Thyroid gland (tissue), 4 donors: ENCODE measurements at places on chromosomes 12 and 14.

- DNase-seq = no peak
These were observed 114.6 kb downstream of the FOXN3 start for GRCh38 chr14:89302396-89302950.

DNA sequence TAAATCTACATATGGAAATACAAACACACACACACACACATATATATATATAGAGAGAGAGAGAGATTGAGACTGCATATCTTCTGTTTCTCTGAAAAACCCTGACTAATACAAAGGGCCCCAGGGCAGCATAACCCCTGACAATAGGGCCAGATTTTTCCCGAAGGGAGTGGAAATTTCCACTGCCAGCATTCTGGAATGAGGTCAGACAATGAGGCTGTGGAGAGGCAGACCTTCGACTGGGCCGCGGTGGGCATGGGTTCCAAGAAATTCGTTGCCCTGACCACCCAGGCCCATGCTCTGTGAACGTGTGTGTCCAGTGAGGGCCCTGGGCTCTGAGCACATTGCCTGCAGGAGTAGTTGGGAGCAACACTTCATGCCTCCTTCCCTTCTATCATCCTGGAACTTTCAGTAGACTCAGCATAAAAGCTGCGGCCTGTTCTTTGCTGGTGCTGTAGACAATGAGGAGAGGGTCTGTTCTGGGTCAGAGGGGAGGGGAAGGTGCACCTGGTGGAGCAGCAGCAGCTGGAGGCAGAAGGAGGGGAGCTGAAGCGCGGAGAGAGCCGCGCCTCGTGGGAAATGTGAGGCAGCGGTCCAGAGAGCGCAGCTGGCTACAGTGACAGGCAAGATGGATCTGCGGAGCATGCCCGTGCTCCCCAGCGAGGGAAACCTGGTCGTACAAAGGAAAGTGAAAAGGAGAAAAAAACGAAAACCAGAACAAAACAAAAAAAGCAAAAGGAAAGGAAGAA lies 25.6 kb upstream of the CCDC60 start:
- DNase-seq = no peak

- DNase-seq = no peak
These were observed 6.9 kb downstream of the RTRAF start for GRCh38 chr14:51996148-51996746.

DNA sequence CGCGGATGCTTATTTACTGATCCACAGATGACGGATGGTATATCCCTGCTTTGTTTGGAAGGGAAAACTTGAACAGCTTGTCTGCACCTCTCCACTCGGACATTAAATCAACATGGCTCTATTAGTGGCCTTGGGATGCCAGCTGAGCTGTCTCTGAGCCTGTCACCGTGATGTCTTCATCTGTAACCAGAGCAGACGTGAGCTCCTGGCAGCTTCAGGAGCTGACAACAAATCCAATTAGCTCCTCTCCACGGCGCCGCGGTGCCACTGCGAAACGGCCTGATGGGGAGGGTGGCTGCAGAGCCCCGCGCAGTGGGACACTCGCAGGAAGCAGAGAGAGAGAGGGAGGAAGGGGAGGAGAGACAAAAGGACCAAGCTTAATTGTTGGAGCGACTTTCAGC lies 112.3 kb downstream of the PAPOLA start:
- no peak for DNase-seq

DNA sequence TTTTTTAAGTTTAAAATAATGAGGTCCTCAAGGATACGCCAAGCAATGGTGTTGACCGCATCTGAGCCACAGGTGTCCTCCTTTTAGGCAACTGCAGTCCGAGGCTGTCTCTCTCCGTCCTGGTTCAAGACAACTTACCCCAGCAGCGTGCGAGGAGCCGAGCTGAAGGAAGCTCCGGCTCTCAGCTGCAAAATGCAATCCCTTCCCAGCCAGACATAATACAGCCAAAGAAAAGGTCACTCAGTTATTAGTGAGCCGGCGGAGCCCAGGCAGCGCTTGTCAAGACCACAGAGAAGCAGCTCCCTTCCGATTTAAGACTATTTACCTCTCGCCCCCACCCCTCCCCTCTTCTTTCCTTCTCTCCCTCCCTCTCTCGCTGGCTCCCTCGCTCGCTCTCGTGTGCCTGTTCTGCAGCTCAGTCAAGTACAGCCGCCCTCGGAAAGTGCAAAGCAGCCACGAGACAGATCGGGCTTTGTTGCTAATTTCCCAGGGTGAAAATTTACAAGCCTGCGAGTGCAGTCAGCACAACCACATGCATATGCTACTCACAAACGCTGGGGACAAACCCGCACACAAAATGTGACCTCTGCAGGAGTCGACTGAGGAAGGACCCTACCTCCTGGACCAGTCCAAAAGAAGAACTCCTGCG lies 363 bp upstream of the LMO3 start:
- peak; percentile 79 for DNase-seq

DNA sequence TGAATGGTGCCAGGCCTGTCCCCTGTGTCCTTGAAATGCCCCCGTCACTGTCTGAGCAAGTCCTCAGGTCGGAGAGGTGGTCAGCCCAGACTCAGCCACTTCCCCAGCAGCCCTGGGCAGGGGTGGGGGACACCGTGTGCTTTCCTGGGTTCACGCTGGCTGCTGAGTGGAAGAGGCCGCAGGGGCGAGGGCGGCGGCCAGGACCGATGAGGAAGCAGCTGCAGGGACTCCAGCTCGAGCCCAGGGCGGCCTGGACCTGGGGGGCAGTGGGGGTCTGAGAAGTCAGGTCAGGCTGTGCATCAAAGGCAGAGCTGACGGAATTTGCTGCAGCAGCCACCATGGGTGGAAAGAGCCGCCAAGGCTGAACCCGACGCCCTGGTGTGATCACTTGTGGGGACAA lies 28.4 kb downstream of the NOC4L start:
- no peak for DNase-seq

- no peak for DNase-seq
These were observed 18.5 kb upstream of the CISTR start for GRCh38 chr12:53770281-53770680.

DNA sequence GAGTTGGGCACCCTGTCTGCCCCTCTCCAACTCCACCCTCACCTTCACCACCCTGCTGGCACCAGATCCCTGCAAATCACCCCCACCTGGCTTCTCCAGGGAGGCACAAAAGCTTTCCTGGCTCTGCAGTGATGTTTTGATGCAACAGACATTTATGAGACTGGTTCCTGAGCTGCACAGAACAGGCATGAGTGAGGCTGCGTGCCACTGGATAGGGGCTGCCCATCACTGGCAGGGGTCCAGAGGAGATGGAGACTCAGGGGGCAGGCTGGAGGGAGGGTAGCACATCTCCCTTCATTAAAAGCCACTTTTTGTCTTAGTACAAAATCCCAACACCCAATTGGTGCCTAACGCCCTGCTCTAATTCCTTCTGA lies 17.3 kb upstream of the ZDHHC22 start:
- no peak for DNase-seq

DNA sequence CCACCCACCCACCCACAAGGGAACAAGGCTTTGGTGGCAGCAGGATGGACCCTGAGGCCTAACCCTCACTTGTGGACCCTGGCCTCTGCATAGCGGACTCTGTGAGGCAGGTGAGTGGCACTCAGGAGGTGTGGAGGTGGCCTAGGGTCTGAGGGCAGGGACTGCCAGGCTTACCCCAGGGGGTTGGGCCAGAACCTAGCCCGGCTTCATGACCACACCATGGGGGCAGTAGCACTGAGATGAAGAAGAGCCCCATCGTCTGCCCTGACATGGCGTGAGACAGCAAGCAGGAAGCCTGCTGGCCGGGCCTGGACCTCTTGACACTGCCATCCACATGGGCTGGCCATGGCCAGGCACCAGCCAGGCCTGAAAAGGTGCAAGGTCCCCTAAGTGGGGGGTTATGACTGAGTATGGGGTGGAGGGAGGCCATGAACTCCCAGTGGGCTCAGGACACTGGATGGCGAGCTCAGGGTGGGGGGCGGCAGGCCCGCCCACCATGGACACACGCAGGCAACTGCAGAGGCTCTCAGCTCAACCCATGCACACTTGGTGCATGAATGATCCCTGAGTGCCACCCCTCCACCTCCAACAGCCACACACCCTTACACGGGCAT lies 29.3 kb downstream of the JAG2 start:
- DNase-seq = no peak

GRCh38 chr12:4486980-4487379 lies 41.4 kb upstream of the FGF6 start:
- no peak for DNase-seq

DNA sequence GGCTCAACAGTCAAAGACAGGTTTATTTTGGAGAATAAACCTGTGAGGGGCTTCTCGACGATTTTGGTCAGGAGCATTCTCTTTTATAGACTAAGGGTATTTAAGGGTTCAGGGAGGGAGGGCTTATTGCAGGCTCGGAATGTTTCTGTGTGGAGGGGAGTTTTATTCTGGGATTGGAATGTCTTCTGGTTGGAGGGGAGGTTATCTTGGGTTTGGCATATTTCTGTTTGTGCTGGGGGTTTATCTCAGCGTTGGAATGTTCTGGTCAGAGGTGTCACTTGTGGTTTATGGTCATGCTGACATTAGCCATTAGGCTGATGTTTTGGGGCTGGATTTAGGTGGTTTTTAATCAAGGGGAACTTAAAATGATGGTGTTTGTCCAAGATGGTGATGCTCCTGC lies 103.9 kb downstream of the SUDS3 start:
- DNase-seq = no peak

DNA sequence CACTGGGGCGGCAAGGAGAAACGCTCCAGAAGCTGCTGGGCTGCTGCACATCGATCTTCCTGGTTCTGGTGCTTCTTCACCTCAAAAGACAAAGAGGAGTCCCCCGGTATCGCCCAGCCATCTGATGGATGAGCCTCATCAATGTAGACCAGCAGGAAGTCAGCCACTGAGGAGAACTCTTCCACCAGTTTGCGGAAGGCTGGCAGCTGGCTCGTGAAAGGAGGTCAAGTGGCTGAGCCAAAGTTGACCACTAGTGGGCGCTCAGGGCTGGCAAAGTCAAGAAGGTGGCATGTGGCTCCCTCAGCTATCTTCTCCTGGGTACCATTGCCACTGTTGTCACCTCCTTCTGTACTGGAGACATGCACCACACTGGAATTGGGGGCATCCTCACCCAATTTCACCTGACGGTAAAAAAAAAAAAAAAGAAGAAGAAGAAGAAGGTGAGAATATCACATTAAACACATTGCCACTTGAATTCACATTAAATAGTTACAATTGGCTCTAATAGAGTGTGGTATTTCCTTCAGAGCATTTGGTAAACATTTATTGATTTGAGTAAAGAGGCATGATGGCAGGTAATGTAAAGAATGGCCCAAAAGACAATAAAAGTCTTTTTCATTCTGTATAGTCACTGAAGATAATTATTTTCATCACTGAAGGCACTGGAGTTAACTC lies 8.3 kb downstream of the DIO2 start:
- DNase-seq = no peak

- DNase-seq = no peak
These were observed 1.2 kb upstream of the TRHDE start for GRCh38 chr12:72270961-72271360.

DNA sequence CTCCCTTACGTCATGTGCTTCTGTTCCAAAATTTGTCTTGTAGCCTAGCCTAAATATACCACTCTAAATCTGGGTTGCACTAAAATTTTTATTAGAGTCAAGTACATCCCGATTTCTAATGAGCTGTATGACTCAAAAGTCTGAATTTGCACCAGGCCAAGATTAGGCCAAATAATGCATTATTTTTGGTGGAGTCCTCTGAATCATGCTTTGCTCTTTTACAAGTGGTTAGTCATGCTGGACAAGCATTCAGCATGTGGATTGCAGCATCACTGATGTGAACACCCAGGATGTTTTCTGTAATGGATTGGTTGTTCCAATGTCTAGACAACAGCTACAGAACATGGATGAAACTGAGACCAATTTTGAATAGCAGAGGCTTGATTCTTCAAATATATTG lies 23.7 kb downstream of the HEBP1 start:
- DNase-seq = no peak

DNA sequence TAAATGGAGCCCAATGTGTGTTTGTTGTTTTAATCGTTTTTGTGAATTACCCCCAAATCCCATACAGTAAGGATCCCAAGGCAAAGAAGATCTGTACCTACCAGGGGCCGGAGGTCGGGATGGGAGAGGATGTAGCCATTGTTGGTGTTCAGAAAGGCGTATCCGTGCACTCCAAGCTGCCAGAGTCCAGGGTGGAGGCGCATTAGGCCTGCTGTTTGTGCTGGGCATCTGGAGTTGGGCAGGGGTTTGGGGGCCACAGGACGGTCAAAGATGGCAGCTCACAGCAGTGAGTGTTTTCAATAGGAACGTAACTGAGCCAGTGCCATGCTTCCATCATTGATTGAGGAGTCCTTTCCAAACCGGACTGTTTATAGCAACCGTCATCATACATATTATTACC lies 40.2 kb downstream of the CACNA2D4 start:
- no peak for DNase-seq
